ENCODE measurements at places on chromosomes 12 and 14.

- DNase-seq: no peak
Measured at GRCh38 chr14:30355431-30355913, 203.5 kb upstream of the G2E3 start.

DNA sequence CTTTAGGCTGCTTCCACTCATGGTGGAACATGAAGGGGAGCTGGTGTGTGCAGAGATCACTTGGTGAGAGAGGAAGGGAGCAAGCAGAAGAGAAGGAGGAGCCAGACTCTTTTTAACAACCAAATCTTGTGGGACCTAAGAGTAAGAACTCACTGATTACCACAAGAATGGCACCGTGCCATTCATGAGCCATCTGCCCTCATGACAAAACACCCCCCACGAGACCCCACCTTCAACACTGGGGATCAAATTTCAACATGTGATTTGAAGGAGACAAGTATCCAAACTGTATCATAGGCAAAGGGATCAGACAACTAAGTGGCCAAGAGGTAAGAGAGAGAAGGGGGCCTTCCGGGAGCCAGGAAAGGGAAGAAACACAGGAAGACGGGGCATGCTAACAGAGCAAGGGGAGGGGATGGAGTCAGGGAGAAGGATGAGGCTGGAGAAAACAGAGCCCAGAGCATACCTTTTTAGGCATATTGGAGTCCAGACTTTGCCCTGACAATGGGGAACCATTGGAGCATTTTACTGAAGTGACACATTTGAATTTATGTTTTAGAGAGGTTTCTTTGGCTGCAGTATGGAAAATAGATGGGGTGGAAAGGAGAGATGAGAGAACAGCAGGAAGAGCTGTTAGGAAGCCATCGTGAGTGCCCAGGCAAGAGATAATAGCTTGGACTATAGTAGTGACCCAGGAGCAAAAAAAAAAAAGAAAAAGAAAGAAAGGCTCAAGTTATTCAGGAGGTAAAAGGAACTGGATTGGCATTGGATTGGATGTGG lies 204.4 kb upstream of the NUDT4 start:
- DNase-seq: no peak

- no peak for DNase-seq
Measured at GRCh38 chr14:86639146-86639545, 1109.2 kb downstream of the FLRT2 start.

DNA sequence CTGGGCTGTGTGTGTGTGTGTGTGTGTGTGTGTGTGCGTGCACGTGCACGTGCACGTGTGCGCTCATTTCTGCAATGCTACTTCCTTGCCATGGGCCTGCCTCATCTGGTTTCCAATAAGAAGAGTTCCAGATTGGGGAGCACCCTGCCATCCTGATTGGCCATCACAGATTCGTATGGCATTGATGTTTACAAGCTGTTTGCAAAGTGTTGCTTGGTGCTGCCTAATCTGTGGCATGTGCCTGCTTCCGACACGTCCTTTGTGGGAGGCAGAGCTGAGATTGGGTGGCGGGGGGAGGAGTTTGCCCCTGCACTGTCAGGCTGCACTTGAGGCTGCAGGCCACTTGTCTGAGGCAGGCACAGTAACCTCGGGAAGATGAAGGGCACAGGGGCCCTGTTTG lies 39.2 kb downstream of the SAMD4A start:
- DNase-seq: no peak

GRCh38 chr12:123401753-123402683 lies 18.1 kb downstream of the KMT5A start:
- DNase-seq: no peak

DNA sequence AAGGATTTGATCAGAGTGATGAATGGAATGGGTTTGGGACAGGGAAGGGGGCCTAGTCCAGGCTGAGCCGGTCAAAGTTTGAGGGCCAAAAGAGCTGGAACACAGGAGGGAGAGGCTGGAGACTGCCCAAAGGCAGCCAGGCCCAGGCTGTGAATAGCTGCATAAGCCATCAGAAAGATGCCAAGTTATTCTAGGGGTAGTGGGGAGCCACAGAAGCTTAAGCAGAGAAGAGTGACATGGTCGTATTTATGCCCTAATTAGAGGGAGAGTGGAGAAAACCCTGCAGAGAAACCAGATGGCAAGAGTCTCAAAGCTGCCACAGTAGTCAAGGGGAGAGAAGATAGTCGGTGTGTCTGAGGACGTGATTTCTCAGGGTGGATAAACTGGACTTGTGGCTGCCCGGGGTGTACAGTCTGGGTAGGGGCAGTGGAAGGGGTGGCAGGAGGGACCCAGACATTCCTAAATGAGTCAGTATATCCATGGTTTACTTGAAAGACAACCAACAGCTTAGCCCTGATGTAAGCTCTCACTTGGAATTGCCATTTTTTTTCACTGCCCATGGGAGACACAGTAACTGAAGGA lies 99.2 kb downstream of the PRICKLE1 start:
- no peak for DNase-seq

DNA sequence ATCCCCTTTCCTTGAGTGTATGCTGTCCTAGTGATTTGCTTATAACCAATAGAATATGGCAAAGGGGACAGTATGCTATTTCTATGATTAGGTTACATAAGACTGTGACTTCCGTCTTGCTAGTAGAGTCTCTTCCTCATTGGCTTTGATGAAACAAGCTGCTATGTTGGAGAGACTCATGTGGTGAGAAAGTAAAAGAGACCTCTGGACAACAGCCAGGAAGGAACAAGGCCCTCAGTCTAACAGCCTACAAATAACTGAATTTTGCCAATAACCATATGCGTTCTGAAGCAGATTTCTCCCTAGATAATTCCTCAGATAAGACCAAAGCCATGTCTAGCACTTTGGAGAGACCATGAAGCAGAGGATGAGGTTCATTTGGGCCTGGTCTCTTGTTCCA lies 134.5 kb upstream of the NAV3 start:
- DNase-seq: no peak

DNA sequence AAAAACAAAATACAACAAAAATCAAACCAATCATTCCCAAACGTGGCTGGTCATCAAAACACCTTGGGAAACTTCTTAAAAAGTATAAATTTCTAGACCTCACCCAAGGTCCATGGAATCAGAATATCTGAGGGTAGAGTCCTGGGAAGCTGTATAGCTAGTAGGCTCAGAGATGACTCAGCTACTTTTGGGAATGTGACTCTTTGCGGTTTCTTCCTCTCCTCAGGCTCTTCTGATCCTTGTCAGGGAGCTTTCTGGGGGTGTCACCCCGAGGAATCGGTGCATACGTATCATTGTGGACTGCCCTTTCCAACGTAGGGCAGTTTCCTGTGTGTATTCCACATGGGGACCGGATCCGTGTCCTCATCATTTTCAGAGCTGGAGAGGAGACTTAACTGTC lies 14.8 kb downstream of the JDP2 start:
- no peak for DNase-seq

GRCh38 chr14:51507511-51507905 lies 144.2 kb upstream of the FRMD6 start:
- DNase-seq: no peak

DNA sequence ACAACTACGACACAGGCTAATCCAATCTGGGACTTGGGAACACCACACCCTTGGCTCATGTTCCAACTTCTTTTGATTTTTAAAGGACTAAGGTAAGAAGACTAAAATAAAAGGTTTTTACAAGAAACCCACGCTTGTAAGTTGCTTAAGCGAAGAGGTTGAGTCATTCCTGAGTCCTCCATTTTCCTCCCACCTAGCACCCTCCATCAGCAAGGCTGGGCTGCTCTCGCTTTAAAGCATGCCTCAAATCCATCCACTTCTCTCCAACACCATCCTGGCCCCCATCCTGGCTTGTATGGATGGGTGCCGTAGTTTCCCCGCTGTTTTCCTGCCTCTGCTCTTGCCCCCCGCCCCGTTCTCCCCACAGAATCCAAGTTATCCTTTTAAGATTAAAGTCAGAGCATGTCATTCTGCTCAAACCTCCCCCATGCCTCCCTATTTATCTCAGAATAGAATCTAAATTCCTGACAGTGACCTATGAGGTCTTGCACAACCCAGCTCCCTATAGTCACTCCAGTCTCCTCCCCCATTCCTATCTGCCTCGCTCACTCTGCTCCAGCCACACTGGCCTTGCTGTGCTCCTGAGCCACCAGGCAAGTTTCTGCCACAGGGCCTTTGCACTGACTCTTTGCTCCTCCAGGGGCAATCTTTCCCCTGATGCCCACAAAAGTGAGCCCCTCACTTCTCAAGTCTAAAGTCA lies 34.5 kb downstream of the SCARB1 start:
- DNase-seq: no peak

- DNase-seq: no peak
Measured at GRCh38 chr14:76812093-76812421, 625 bp downstream of the ANGEL1 start.

DNA sequence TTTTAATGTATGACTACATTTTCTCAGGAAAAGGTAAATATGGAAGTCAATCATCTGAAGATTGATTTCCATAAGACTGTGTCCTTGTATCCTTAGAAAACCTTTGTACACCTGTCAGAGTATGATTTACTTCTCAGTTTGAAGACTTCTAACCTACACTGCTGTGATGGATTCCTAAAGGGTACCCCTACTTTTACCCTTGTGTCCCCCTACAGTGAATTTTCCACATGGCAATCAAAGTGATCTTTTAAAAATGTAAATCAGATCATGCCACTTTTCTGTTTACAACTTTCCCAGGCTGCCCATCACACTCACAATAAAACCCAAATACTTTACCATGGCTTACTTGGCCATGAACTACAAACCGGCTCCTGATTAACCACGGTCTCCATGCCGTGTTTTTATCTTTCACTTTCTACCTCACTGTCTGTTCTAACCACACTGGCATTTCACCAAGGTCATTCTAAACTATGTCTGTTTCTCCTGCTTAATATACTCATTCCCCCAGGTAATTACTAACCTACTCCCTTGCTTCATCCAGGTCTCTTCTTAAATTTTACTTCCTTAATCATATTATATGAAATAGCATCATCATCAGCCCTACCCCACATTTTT lies 8.1 kb downstream of the DNAI7 start:
- DNase-seq: no peak

GRCh38 chr14:87066221-87066817 lies 926.7 kb downstream of the GALC start:
- DNase-seq: no peak

DNA sequence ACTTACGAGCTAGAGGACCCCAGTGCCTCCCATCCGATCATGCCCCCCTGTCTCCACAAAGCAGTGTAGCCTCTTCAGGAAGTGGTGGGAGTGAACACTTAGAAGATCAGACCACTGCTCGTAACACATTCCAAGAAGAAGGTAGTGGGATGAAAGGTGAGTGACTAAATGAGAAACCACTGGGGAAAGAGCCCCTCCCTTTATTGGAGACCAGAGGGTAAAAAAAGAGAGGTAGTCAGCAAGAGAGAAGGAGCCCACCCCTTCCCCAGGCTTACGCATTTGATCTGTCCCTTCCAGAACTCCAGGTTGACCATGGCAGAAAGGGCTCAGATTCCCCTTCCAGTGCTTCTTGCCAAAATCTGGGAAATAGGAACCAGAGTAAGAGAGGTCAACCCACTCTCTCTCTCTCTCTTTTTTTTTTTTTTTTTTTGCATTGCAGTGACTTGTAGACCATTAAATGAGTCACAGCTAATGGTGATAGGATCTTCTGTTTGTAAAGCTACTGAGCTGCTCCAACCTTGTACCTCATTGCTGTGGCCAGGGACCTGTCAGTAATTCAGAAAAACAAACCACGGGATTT lies 165.4 kb downstream of the GCH1 start:
- DNase-seq: no peak

DNA sequence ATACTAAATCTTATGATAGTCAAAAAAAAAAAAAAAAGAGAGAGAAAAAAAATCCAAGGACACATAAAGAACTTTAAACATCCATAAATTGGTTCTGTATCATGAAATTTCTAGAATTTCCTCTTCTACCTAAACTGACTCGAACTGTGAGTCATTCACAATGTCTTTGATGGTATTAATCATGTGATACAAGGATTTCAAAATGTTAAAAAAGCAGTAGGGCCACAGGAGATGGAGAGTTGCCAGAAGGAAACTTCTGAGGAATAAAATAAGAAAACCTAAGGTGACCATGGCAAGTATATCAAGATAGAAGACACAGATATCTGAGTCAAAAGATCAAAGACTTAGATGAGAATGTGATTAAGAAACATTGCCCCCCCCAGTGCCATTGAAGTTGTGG lies 1320.9 kb upstream of the FLRT2 start:
- no peak for DNase-seq

DNA sequence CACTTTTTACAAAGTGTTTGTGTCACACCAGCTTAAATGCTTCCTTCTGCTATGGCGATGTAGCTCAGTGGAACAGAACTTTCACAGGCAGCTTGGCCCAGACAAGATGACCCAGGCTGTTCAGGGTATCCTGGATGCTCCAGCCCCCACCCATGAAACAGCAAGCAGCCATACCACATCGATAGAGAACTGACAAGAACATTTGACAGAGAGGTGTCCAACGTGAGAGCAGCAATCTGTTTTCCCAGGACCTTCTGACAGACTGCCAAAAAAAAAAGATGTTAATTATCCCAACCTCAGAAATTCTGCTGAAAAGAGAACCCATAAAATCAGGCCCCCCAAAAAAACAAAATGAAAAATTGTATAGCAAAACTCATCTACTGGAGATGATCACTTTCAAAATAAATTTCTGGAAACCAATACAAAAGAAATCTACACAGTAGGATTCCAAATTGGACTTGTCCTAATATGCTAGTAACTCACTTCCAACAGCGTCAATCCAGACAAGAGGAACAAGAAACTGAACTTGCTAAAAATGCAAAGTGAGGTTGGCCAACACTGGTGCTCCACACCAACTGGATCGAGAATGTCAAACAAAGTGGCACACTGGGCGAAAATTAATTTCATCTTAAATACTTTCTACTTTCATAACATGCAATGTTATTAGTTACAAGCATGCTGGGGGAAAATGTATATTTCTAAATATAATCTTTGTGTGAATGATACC lies 118.8 kb downstream of the DPF3 start:
- DNase-seq: no peak

DNA sequence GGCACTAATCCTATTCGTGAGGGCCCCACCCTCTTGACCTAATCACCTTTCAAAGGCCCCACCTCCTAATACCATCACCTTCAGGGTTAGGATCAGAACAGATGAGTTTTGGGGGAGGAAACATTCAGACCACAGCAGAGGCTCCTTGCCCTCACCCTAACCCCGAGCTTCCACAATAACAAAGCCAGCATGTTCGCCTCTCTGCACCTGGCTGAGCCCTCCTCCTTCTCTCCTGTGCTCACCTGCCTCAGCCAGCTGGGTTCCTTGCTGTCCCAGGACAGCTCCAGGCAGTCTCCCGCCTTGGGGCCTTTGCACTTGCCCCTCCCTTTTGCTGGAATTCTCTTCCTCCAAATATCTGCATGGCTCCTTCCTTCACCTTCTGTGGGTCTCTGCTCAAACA lies 9.7 kb upstream of the RAN start:
- DNase-seq: no peak

- no peak for DNase-seq
Measured at GRCh38 chr12:82522762-82523161, 163.9 kb upstream of the TMTC2 start.

- DNase-seq: no peak
Measured at GRCh38 chr14:23627961-23628360, 8.2 kb upstream of the DHRS2 start.

DNA sequence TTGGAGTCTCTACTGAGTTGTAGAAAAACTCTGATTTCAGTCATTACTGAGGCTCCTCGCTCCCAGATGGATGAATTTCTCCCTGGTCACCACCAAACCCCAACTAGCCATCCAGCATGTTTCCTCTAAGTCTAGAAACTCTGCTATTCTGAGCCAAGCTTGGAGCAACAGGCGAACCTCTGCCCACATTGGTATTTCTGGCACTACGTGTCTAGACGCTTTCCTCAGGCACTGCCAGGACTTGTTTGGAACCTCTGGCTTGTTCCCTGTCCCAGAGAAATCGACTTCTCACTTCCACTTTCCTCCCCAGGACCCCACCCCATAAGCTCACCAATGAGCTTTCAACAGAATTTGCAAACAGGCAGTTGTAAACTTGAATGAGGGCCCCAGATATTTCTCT lies 27.6 kb downstream of the WSCD2 start:
- DNase-seq: no peak
